ENCODE measurements at places on chromosomes 6 and 20.
A peak's percentile ranks its signal among the peaks of the same experiment; 100 is the strongest.

- no peak for DNase-seq
These were observed 112.0 kb downstream of the LRRC1 start for GRCh38 chr6:53906842-53907241.

DNA sequence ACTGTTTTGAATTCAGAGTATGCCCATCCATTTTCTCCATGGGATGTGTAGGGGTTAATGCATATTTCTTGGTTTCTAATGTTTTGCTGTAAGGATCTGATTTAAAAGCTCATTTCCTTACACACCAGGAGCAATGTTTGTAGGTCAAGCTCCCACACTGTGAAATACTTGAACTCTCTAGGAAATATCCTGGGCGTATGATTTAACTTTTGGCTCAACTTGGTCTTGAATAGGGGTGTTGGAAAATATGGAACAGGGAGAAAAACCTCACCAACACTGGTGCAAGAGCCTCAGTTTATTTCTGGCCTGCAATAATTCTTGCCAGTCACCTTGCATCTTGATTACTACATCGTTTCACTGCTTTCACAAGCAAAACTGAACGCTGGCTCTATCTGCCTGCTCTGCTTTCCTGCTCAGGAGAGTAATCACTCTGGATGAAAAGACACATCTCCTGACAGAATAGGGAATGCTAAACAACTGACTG is 25.1 kb upstream of the RFPL4B start:
- no peak for DNase-seq

DNA sequence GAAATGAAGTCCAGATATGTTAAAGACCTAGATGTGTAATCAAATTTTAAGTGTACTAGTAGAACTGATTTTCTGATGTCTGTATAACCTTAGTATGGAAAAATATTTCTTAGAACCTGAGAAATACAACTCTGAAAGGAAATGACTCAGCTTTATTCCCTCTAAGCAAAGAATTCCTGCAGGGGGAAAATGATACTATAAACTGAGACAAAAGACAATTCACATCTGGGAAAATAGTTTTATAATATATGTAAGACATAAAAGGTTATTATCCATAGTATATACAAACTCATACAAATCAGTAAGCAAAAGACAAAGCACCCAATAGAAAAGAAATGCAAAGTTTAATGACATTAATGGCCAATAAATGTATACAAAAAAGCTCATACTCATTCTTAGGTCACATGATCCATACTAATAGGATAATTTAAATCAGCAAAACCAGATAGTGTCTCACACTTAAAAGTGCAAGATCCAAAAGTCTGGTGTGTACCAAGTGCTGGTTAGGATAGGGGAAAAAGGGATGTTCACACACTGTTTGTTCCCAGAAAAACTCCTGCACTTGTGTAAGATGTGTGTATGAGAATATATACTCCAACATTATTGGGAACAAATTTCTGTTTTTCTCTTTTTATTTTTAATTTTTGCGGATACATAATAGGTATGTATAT is 22.6 kb downstream of the RNF217 start:
- no peak for DNase-seq

DNA sequence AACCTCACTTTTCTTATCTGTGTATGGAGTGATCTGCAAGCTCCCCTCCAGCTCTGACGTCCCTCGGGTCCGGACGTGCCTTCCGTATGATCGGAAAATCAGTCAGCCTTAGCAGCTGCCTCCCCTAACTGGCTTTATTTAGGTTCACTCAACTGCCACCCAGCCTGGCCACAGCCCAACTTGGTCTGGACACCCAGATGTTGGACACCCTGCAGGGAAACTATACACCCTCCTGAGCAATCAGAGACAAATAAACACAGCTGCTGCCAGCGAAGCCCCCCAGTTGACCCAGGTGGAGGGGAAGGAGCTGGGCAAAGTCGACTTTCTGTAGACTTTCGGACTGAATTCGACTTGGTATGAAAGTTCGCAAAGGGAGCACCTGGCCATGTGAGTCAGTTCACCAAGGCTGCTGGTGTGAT is 28.9 kb downstream of the TBC1D7 start:
- DNase-seq: no peak

DNA sequence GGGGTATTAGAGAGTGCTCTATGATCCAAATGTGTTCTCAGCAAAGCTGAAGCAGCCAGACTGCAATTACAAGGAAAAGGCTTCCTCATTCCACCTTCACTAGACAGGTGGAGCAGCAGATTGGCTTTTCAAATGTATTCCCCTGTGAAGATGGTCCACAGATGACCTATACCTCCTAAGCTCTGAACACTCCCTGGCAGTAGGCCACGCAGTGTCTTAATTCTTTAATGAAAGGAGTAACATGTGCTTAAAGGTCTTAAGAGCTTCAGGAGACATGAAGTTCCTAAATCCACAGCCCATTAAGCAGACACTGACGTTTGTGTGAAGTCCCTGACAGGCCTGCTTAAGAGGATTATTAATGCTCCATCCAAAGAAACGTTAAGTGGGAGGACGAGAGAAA is 138.9 kb upstream of the NUP153 start:
- DNase-seq: no peak

DNA sequence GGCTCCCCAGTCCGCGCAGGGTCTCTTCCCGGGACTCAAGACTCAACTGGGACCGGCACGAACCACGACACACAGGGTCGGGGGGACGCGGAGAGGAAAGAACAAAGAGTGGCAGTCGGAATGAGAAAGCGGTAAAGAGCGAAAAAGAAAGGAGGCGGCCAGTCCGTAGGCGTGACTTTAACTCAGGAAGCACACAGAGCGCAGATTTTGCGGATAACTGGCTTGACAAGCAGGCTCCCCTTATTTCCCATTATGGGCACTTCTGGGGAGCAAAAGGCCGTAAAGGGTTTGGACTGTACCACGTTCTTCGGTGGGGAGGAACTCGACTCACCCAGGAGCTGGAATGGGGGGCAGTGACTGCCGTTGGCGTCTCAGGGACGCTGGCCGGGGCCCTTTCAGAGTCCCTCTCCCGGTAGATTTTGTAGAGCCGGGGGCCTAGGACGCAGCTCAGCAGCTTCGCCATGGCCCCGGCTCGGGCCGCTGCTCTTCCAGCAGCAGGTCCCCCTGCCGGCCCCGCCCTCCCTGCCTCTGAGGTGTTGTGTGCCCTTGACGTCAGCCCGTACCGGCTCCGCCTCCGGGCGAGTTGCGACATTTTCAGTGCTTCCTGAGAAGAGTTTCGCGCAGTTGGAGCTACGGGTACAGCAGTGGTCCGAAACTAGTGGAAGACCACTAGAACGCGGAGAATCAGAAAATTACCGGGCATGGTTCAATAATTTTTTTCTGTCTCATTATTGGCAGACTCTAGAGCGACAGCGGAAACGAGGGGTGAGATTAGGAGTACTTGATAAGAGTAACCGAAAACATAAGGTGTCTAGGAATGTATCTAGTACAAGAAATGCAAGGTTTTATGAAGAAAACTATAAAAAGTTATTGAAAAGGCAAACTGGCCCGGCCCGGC is at the start of gene ABHD16A:
Gene ABHD16A, minus strand, starts transcription at position 506 of the 898 bp plus-strand sequence. Its CDS starts 43 bp downstream, at position 463.
- DNase-seq: peak; percentile 96

GRCh38 chr6:49713346-49713745 is at the start of gene CRISP2:
CRISP2 (minus strand) TSS chr6:49713543; CDS start chr6:49709196, 4,347 bp downstream.
- DNase-seq: peak; percentile 12

- no peak for DNase-seq
These were observed 18.0 kb downstream of the KLHL31 start for GRCh38 chr6:53647462-53648094.

- no peak for DNase-seq
These were observed 443.4 kb upstream of the MMS22L start for GRCh38 chr6:97726378-97726777.

DNA sequence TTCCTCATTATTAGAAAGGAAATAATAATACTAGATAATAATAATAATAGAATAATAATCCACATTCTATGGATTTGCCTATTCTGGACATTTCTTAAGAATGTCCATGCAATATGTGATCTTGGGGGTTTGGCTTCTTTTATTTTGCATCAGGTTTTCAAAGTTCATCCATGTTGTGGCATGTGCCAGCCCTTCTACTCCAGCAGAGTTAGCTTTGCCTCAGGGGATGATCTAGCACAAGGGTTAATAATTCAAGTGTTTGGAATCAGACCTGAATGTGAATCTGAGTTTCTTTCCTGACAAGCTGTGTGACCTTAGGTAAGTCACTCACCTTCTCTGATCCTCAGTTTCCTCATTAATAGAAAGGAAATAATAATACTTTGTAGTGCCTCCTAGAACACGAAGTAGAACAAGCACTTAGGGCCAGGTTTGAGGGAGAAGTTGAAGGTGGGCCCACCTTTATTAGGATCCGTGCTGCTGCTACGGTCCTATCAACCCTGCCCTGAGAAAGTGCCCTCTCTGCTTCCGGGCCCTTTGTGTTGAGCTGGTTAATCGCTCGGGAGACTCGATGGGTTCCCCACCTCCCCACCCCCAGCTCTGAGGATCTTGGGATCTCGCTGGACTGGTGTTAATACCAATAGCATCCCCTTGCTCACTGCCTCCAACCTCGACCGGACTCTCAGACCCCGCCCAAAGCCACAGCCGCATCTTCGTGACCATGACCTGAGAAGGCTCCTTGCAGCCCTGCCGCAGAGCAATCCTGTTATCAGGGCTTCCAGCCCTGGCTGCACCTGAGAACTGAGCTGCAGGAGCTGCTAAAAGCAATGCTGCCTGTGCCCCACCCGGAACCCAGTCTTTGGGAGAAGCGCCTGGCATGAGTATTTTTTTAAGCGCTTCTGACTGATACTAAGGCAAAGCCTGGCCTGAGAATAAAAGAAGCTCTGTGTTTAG is 26.9 kb downstream of the RBM38 start:
- no peak for DNase-seq

GRCh38 chr6:90024633-90025032 is 130.4 kb downstream of the GJA10 start:
- no peak for DNase-seq

- DNase-seq: no peak
These were observed 5.7 kb upstream of the NECAB3 start for GRCh38 chr20:33679758-33680485.

GRCh38 chr6:114096561-114097172 is 125.7 kb upstream of the HDAC2 start:
- DNase-seq: no peak

DNA sequence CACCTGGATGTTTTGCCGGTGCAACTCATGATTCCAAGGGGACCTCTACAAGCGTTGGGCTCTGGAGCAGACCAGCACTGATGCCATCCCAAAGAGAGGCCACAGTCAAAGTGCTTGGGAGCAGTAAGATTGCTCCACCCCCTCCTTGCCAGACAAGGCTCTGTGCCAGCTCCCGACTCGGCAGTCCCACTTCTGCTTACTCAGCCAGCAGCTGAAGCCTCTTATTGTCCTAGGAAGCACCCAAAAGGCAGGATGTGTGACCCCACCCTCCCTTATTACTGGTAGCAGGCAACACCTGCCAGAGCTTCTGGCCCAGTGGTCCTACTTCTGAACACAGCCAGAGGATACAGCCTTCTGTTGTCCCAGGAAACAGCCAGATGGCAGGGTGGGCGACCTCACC is 614.2 kb downstream of the TENT5A start:
- DNase-seq: no peak

DNA sequence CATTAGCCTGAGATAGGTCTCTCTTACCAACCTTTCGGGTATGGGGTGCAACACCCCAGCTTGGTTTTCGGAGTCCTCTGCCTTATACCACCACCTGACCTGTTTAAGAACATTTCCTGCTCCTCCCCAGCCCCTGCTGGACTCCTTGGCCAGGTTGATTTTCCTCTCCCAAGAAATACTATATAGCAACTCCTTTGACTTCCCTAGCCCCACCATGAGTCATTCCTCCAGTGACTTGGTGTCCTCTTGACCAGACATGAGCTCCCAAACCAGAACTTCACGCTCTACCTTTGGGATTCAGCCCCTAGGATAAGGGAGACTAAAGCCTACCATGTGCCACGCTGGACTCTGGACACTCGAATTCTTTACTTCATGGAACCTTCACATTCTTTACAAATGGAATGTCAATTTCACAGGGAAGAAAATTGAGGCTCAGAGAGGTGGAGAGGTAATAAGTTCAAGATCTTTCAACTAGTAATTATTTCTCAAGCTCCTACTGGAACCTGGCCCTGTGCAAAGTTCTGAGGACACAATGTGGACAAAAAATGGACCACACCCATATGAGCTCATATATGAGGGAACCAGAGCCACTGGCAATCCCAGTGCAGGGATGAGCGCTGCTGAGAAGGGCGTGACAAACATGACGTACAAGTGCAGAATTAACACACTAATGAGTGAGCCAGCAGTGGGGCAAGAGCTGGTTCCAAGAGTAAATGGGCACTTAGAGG is 48.2 kb downstream of the SIRPA start:
- DNase-seq: peak; percentile 38

DNA sequence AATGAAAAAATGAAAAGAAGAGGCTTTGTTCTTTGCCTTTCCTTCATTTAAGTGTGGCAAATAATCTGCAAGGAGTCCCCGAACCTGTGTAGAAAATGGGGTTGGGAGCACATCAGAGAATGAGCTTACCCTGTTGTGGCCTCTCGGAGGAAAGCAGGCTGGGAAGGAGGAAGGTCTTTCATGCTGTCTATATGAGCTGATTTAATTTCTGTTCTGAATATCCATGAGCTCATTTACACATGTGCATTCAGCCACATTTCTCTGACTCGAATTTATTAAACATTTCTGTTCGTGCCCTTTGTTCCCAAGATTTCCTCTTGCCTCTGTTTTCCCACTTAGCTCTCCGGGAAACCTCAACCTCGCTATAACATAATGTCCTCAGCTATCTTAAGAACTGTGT is 584.4 kb upstream of the CDH4 start:
- DNase-seq: no peak

DNA sequence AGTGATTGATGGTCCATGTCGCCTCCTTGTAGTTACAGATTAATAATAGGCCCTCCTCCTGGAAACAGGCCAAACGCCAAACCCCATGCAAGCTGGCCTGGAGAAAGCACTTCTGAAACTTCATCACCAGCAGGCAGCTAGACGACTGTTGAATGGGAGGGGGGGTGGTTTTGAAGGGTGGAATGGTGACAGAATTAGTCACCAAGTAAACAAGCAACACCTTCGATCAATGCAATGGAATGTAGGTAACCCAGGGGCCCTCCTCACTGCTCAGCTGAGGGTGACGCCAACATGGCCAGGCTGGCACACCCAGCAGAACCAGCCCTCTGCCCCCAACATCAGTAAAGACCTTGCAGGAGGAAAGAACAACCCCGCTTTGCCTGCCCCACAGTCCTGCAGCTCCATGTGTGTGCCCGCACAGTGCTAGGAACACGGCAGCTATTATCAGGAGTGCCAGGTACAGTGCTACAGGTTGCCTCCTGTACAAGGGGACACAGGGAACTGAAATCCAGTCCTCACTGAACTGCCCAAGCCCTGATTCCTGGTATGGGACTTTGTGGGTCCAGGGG is 2.7 kb downstream of the BCAS1 start:
- DNase-seq: peak; percentile 34

- no peak for DNase-seq
These were observed 143.1 kb upstream of the ARID1B start for GRCh38 chr6:156634048-156634447.

DNA sequence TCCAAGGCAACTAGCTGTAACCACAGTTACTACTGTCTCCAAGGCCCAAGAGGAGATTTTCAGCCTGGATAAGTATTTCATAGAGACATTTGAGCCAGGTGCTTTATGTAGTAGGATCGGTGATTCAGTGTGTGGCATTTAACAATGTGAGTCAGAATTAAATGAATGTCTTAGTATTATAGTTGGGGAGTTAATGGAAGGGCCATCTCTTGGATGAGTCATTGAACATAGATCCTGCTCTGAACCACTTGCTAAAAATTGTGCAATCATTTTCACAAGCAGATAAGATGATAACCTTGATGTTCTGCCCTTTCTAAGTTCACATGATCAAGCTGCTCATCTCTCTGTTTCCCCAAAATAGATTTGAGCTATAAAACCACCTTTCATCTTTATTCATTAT is 668.9 kb upstream of the CITED2 start:
- peak; percentile 21 for DNase-seq

Data from MG63 (cell line).